ENCODE measurements at places on chromosomes 4 and X.

DNA sequence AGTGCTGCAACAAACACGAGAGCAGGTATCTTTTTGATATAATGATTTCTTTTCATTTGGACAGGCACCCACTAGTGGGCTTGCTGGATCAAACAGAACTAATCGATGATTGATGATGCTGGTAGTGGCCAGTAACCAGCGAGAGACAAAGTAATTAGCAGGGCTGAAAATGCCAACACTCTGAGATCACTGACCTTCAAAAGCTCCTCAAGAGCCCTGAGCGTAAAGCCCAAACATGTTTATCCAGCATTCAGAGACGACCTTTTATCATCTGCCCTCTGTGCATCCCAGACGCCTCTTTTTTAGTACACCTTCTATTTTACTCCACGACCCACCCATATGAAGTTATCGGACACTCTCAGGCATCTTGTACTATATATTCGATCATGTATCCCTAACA, 186.2 kb downstream of the PRDM5 start:
- DNase-seq, result no peak

- DNase-seq, result no peak
Measured at GRCh38 chrX:79146640-79147390, 2.3 kb downstream of the GPR174 start.

DNA sequence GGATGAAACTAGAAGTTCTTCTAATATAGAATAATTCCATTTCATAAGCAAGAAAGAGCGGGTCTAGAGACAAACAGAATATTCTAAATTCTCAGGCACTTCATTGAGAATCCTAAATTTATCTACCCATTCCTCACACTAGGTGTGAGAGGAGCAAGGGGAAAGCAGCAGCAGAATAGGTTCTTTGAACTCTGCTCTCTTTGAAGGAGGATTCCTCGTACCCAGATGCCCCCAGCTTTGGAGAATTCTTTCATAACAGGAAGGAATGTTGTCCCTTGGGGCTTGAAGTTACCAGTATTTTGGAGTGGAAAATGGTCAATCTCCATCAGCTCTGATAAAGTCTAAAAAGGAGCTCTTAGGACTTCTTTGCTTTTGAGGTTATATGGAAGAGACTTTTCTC, 59.7 kb upstream of the RASGEF1B start:
- DNase-seq, result no peak

DNA sequence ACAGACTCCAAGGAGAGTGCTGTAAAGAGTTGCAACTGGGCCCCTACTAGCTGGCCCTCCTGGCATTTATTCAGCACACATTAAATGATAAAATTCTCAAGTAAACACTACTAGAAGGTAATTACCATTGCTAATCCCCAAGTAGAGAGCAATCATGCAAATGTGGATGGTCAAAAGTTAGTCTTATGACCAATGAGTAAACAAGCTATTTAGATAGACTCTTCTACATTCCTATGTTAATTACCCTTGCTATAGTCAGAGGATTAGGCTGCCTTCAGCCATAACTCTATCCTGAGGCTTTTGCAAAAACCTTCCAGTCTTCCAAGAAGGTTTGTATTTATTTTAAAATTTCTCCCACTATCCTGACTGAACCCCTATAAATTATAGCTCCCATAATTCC, 28.3 kb upstream of the HPGD start:
- no peak for DNase-seq

- no peak for DNase-seq
Measured at GRCh38 chr4:10697086-10697485, 12.5 kb upstream of the CLNK start.

- no peak for DNase-seq
Measured at GRCh38 chrX:70774223-70774622, 134.3 kb downstream of the TEX11 start.

DNA sequence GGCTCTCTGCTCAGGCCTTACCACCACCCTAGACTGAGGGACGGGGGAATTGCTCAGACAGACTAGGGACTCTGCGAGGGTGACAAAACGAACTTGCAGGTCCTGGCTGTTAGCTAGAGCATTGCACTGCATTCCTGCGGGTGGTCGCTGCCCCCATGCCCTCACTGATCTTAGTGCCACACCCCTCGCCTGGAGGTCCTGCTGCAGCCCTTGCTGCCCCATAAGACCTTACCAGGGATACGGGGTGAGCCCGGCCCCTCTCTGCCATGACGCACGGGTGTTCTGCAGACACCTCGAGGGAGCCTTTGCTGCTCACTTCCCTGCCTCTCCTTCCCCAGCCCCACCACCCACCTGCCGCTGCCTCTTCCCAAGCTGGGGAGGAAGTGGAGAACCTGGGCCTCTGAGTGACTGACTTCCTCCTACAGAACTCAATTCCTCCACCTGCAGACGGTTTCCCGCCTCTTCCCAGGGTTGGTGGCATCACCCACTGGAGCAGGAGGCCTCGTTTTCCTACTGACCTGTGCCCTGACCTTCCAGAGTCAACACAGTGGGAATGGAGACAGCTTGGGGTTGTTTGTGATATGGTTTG, 19.8 kb upstream of the TBC1D14 start:
- DNase-seq, result no peak

GRCh38 chr4:123399627-123400358, 3.2 kb downstream of the SPRY1 start:
- DNase-seq, result no peak

DNA sequence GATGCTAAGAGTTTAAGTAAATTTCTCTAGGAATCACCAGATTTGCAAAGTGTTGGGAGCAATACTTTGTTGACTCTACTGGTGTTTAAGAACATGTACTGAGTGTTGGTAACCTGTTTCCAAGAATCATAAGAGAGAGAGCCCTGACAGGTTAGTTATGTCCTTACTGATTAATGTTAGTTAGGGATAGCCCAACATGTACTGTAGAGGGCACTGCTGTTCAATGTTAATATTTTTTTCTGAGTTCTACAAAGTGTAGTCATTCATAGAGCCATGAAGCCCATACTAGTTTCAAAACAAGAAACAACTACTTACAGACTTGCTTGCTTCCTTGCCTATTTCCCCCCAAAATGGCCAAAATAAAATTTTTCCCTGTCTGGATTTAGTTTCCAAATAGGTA, 11.9 kb downstream of the TMPRSS11D start:
- peak; percentile 19 for DNase-seq

GRCh38 chrX:97705936-97706335, 822.2 kb downstream of the RPA4 start:
- DNase-seq, result no peak

DNA sequence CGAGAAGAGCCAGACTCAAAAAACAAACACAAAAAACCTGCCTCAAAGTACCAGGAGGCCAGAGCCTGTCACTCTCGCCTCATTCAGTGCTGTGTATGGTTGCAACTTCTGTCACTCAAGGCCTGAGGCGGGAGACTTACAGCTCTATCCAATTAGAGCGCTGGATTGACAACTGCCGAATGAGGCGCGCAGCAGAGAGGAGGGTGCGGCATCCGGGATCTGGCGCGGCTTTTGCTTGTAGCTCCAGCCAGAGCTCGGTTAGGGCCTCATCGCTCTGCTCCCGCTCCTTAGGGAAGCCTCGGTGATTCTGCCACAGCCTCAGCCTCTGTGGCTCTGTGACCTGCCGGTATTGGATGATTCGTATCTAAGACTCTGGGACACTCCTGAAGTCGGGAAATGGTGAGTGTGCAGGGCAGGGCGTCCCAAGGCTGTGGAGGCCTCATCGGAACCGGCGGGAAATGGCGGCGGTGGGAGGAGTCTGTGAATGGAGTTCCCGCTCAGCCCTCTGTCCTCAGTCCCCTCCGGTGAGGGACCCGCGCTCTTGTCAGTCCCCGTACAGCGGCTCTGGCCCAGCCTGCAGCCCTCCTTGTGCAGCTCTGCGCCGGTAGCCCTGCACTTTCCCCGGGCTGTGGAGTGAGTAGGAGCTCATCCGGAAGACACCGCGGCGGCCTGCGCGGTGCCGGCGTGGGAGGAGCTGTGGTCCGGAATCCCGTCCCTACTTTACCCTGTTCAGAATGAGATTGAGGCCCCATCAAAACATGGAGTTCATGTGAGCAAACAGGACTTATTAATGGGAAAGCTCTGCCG, at the start of gene ZNF718:
TSS of gene ZNF718 (plus strand) at position 227 of the 807 bp plus-strand sequence. CDS start at position 397, 170 bp downstream.
- peak; percentile 38 for DNase-seq

Data from HS-27A (cell line).